ENCODE measurements at places on chromosomes 5 and 9.

DNA sequence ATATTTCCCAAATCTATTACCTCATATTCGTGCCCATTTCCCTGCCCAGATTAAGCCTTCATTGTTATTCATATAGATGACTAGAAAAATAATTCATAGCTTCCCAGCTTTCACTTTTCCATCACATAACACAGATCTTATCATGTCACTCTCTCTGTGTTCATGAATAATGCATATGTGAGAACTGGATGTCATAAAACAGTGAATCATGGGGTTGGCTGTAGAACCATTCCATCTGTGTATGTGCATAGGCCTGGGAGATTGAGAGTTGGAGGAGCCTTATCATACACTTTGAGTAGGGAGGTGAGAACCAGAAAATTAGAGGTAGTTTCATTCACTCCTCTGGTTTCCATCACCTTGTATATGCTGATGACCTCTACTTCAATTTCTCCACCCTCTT is 73.9 kb upstream of the RANBP6 start:
- DNase-seq: no peak

DNA sequence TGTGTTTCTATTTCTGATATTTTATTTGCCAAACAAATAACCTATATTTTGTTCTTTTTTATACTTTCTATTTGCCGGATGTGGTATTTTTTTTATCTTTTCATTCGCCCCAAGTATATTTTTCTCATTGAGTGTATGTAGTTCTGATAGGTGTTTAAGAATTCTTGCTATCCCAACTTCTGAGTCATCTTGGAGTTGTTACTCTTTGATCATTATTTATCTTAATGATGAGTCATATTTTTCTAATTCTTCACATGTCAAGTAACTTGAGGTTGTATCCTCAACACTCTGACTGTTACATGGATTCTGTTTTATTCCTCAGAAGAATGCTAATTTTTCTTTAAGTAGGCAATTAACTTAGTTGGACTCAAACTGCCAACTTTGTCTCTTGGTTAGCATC is 498.1 kb downstream of the TLE1 start:
- no peak for DNase-seq

GRCh38 chr9:34826999-34827538 is 117.1 kb upstream of the CCL21 start:
- DNase-seq: no peak

DNA sequence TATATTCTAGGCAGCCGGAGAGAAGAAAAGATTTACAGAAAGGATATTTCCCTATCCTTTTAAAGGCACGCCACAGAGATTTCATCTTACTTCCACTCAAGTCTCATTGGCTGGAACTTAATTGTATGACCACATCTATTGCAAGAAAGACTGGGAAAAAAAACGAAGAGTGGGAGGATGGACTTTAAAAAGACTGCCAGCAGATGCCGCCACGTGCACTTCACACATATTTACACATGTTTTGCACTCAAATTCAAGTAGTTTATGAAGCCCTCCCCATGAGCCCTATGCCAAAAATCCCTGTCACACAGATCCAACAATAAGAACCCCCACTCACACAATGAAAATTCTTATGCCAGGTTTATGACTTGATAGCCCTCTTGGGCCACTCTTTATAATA is 138.5 kb upstream of the TYRP1 start:
- no peak for DNase-seq

- no peak for DNase-seq
Observed at GRCh38 chr9:115106642-115107041, 11.3 kb downstream of the TNC start.

GRCh38 chr5:41878173-41878572 is 7.9 kb upstream of the OXCT1 start:
- DNase-seq: no peak

- DNase-seq: no peak
Observed at GRCh38 chr5:127358284-127358683, 67.7 kb downstream of the MEGF10 start.

DNA sequence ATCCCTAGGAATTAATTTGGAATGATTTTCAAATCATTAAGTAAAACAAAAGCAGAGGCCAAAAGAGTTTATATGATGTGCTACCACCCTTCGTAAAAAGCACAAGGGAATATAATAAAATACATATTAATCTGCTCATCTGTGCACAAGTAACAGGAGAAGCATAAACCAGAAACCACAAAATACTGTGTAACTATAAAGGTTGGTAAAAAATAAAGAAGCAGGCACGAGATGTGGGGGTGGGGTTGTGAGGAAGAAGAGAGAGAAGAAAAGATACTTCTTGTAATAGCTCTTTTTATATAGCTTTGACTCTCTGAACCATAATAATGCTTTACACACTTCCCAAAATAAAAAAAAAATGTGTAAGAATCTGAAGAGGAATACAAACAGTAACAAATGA is 214.9 kb upstream of the EFNA5 start:
- no peak for DNase-seq

DNA sequence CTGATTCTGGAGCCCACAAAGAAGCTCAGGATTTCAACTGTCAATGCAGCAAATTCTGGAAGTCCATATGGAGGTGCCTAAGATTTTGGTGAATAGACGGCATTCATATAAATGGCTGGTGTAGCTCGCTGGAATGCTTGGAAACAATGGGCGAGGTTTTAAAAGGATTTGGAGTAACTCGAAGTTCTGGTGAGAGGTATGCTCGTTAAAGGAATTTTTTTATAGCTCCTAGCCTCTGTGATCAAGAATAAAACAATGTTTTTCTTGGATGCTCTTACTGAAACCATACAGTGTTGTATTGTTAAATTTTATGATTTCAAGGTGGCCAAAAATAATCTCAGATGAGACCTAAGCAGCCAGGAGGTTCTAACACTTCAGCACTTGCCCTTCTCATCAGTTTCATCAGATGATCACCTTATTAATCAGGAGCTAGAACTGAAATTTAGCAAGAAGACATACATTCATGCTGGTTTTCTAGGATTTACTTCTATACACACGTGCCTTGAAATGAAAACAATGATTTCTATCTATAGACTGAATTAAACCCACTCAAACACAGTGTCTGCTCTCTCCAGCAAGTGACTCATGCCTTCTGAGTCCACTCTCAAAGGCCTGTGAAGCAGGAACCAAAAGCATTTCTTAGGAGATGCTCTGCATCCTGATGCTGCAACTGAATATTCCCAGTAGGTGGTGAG is 79.2 kb downstream of the OTULIN start:
- DNase-seq: no peak

- DNase-seq: no peak
Observed at GRCh38 chr5:77145666-77146065, 58.6 kb upstream of the ZBED3 start.

GRCh38 chr5:74286734-74287695 is 353.5 kb downstream of the ENC1 start:
- DNase-seq: no peak

DNA sequence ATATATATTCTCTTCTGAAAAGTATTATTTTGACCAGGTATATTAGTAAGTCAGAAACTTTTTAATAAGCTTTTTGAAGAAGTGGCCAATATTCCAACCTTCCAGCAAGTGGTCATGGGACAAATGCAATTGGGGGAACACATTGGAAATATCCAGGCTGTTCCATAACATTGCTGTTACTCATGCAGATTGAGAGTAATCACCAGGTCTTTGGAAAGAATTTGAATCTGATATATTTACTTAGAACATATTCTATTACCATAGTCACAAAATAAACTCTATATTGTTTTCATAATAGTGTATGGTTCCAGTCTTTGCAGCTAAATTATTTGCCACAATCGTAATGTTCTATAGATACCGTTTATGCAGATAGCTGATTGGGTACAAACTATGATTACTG is 102.8 kb downstream of the TAF11L14 start:
- no peak for DNase-seq

- no peak for DNase-seq
Observed at GRCh38 chr9:95754533-95755420, 120.7 kb upstream of the ERCC6L2 start.

DNA sequence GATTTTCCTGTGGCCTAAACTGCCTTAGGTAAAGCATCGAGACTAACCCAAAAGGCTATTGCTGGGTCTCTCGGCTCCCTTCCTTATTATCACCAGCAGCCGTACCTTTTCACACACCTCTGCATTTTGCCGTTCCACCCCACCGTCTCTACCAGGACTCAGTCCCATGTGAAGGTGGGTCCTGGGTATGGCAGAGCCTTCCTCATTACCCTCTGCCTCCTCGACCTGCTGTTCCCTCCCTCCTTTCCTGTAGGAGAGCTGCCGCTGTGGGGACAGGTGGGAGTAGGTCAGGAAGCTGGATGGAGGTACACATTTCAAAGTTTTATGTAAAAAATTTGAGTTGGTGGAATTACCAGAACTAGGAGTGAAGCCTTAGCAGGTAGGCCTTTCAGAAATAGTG is 1.8 kb downstream of the CCL28 start:
- DNase-seq: no peak

DNA sequence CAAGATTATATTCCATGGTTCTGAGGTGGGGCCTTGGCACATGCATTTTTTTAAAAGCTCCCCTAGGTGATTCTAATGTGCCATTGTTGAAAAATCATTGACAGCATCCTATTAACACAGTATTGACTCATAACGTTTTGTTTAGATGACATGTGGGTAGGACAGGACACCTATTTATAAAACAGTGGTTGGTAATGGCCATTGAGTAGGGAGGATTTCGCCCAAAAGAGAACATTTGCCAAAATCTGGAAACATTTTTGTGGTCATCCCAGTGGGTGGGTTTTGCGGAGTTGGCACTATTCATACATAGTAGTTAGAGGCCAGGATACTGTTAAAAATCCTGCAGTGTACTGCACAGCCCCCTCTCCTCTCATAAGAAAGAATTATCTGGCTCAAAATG is 6.4 kb upstream of the CHD1 start:
- DNase-seq: no peak

- DNase-seq: no peak
Observed at GRCh38 chr9:113915817-113916434, 39.8 kb downstream of the ZNF618 start.

DNA sequence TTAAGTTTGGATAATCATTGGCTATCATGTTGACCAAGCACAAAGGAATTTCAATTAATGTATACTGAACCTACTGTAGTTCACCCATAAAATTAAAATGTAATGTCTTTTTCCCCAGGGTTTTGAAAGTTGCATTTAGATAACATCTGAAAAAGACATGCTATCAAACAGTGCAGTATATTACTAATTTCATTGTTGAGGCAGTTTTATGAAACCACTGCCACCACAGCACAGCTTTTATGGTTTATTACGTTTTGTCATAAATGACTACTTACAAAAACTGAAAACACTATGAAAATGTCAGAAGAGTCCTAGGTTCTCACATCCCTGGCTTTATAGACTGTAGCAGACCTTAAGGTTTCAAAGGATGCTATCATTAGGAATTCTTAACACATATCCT is 32.0 kb upstream of the HAPLN1 start:
- no peak for DNase-seq

- no peak for DNase-seq
Observed at GRCh38 chr5:138541511-138542179, 1.4 kb downstream of the ETF1 start.

DNA sequence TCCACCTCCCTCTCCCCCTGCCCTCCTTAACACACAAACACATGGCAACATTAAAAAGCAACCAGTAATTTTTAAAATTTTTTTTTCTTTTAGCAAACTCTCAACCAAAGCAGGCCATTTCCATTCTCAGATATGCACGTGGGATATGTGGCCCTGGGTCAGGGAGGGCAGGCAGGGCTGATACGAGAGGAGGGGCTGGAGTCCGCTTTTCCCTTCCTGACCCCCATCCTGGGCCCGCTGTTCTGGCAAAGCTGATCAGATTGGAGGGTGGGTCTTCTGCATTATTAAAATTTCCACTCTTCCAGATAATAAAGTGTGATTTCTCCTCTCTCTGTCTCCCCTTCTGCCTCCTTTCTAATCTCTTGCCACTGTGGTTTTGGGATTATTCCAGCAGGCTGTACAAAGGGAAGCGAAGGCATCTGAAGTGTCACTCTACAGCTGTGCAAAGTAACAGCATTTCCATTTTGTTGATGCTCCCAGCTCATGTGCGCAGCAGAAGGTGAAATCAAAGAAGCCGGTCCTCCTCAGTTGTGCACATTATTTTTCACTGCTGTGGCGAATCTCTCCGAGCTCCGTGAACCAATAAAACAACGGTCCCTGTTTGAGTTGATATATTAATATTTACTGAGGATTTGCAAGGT is 12.0 kb downstream of the IRX1 start:
- DNase-seq: no peak

- DNase-seq: no peak
Observed at GRCh38 chr9:78549711-78550110, 252.8 kb downstream of the PSAT1 start.

GRCh38 chr5:115785381-115786065 is 30.9 kb downstream of the CDO1 start:
- no peak for DNase-seq

- DNase-seq: no peak
Observed at GRCh38 chr9:110744715-110745384, 76.3 kb downstream of the MUSK start.

DNA sequence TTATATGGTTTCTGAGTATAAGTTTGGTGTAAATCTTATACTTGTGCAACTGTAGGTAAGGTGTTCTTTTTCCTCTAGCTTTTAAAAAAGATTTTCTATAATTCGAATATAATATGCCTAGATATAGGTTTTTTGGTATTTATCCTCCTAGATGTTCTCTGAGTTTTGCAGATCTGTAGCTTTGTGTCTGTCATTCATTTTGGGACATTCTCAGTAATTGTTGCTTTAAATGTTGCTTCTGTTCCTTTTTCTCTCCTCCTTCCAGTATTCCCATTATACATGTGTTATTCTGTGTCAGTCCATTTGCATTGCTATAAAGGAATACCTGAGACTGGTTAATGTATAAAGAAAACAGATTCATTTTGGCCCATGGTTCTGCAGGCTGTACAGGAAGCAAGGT is 33.7 kb downstream of the LURAP1L start:
- DNase-seq: no peak

- DNase-seq: no peak
Observed at GRCh38 chr9:106893088-106893487, 30.1 kb downstream of the ZNF462 start.

DNA sequence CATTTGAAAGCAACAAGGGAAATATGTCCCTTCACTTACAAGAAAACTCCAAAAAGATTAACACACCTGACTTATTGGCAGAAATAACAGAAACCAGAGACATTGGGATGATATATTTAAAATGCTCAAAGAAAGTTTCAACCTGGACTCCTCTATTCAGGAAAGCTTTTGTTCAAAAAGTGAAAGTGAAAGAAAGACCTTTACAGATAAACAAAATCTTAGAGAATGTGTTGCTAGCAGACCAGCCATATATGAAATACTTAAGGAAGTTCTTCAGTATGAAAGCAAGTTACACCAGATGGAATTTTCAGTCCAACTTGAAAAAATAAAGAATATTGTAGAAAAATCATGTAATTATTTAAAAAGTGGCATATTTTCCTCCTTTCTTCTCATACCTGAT is 1075.1 kb downstream of the NR2F1-AS1 start:
- no peak for DNase-seq

Measured in T-cell (primary cell).